ENCODE measurements at places on chromosomes 6 and 20. TPM values are rescaled to one million over a fixed set of nuclear protein-coding genes. Genes with fewer than 3 reads are reported as not detected.

Gene ZFP64
- total RNA-seq: 2.5 TPM

Gene NR2E1
- not detected for total RNA-seq

Gene SMPDL3A
- 0.22 TPM for total RNA-seq

GRCh38 chr20:32018269-32019155, 8.3 kb downstream of the CCM2L start:
- no peak overlapping the region for H3K27ac ChIP-seq
- H3K4me3 ChIP-seq: peak overlapping the region; percentile 54
- DNase-seq: peak; percentile 61
- H3K4me1 ChIP-seq: peaks cover 22% of the 10 kb centered on the region
- peaks cover 67% of the 10 kb centered on the region for H3K27me3 ChIP-seq
- no peaks in the 10 kb centered on the region for H3K36me3 ChIP-seq

DNA sequence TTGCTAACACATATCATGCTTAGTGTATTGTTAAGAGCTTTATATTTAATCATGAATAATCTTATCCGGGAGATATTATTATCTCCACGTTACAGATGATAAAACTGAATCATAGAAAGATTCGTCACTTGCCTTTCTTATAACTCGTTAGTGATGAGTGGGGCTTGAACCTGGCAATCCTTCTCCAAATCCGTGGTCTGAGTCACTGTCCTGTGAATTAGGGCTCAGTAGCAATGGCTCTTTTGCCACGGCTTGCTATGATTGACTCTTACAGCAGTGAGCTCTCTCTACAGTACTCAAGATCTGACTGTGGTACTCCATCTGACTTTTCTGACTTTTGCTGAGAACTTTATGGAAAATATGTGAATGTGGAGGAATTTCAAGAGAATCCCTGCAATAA, 246.9 kb downstream of the PACRG start:
- H3K4me1 ChIP-seq: no peaks in the 10 kb centered on the region
- no peaks in the 10 kb centered on the region for H3K27me3 ChIP-seq
- no peaks in the 10 kb centered on the region for H3K36me3 ChIP-seq
- H3K4me3 ChIP-seq: no peak overlapping the region
- H3K27ac ChIP-seq: no peak overlapping the region
- no peak for DNase-seq

DNA sequence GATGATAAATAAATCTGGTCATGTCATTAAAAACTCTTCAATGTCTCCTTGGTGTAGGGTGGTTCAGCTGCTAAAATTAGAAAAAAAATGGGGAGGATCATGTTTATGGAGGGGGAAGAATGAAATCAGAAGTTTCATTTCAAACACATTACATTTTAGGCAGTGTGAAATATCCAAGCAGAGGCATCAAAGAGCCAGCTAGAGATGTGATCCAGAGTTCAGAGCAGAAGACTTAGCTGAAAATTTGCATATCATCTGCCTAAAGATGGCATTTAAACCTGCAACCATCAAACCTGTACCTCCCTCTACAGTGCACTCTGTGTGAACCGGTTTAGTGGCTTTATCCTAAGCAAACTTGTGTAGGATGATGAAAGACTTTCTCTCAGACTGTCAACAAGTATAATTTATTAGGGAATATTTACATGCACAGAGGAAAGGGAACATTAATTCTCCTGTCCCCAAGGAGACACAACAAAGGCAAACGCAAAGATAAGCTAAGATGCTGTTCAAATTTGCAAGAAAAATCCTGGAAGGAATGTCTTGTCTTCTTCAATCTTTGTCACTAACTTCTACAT, 84.8 kb upstream of the PLEKHG1 start:
- no peak for DNase-seq
- H3K4me3 ChIP-seq: no peak overlapping the region

GRCh38 chr6:112929641-112930040, 582.5 kb downstream of the RFPL4B start:
- H3K4me3 ChIP-seq: no peak overlapping the region
- no peaks in the 10 kb centered on the region for H3K36me3 ChIP-seq
- no peaks in the 10 kb centered on the region for H3K4me1 ChIP-seq
- no peak overlapping the region for H3K27ac ChIP-seq
- no peak for DNase-seq

- no peak overlapping the region for H3K27ac ChIP-seq
- DNase-seq: no peak
- no peaks in the 10 kb centered on the region for H3K36me3 ChIP-seq
- H3K27me3 ChIP-seq: peaks cover 81% of the 10 kb centered on the region
- peaks cover 24% of the 10 kb centered on the region for H3K4me1 ChIP-seq
- H3K4me3 ChIP-seq: no peak overlapping the region
Observed at GRCh38 chr6:28215425-28215824, 9.7 kb upstream of the ZSCAN9 start.

- no peak for DNase-seq
- H3K4me3 ChIP-seq: no peak overlapping the region
- no peaks in the 10 kb centered on the region for H3K27me3 ChIP-seq
- H3K36me3 ChIP-seq: no peaks in the 10 kb centered on the region
- no peaks in the 10 kb centered on the region for H3K4me1 ChIP-seq
Observed at GRCh38 chr6:91098006-91098405, 511.1 kb upstream of the MAP3K7 start.

DNA sequence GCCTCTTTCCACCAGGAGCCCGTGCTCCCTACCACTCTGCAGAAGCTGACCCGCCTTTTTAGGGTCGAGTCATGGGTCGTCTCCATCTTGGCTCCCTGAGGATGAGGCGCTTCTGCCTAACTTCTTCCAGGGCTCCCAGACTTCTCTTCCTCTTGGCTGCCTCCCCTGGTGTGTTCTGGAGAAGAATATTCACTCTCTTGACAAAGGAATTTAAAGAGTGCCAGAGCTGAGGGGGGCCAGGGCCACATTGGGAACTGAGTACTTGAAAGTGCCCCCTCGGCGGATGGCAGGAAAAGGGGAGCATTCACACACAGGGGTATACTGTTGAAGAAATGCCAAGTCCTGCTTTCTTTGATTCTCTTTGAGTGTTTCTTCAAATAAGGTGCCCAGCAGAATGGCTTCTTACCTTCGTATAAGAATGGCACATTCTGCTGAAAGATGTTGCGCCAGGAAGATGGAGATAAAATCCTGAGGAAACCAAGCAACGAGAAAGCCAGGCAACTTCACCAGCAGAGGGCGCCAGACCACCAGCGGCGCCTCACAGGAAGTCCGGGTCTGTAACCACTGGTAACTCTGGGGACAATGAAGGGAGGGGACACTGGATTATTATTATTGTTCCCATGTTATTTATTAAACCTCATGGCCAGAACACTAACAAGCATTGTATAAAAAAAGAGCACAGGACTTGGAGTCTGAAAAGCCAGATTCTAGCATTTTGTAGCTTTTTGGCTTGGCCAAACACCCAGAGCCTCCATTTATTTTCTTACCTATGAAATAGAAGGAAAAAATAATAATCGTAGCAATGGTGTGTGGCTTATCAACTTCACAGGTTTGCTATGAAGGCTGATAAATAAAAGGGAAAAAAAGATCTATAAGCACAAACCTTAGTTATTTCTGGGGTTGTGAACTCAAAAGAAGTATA, 176.7 kb downstream of the HACE1 start:
- no peaks in the 10 kb centered on the region for H3K36me3 ChIP-seq
- no peak overlapping the region for H3K27ac ChIP-seq
- peaks cover 14% of the 10 kb centered on the region for H3K4me1 ChIP-seq
- no peaks in the 10 kb centered on the region for H3K27me3 ChIP-seq
- no peak overlapping the region for H3K4me3 ChIP-seq

DNA sequence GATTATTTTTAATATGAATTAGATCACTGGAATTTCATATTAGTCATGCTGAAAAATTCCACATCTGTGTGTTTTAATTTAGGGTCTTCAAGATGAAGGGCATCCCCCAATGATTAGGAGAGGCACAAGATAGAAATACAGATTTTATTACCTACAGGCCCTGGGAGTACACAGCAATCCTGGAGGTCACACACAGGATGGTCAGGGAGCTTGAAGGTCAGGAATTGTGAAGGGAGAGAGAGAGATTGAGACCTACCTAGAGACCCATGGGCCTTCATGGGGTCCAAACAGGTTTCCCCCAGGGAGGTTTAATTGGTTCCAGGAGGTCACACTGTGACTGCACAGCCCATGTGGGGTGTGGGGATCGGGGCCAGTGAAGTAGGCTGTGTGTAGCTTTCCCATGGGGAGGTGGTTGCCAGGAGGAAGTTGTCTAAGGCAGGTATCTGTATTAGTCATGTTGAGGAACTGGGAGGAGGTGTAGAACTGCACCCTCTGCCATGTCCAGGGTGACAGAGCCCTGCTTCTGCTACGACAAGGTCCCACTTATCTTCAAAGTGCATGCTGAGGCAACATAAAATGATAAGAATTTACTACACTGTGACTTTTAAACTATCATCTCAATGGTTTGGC, 18.3 kb downstream of the SNX9 start:
- H3K27ac ChIP-seq: no peak overlapping the region
- no peaks in the 10 kb centered on the region for H3K36me3 ChIP-seq
- H3K27me3 ChIP-seq: no peaks in the 10 kb centered on the region
- H3K4me3 ChIP-seq: no peak overlapping the region
- peaks cover 27% of the 10 kb centered on the region for H3K4me1 ChIP-seq

- H3K4me3 ChIP-seq: no peak overlapping the region
- no peak for DNase-seq
- H3K36me3 ChIP-seq: no peaks in the 10 kb centered on the region
- H3K4me1 ChIP-seq: no peaks in the 10 kb centered on the region
- peaks cover 3% of the 10 kb centered on the region for H3K27me3 ChIP-seq
- H3K27ac ChIP-seq: no peak overlapping the region
Observed at GRCh38 chr6:11500008-11500407, 37.5 kb upstream of the TMEM170B start.

DNA sequence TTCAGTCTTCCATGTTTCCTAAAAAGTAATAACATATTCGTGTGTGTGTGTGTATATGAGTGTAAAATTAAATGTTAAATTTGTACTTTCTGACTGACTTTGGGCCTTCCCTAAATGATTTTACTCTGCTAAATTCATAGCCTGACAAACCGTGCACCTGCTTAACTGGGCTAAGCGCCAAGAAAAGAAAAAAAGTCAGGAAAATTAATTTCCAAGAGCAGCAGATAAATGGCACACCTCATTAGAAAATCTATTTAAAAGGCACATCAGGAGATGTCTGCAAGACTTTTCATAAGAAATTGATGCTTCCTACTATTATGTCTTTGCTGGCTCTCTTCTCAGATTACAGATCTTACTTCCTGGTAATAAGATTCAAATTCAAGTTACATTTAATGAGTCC, 72.4 kb downstream of the TRDN start:
- H3K4me3 ChIP-seq: no peak overlapping the region
- H3K27ac ChIP-seq: no peak overlapping the region
- no peaks in the 10 kb centered on the region for H3K36me3 ChIP-seq

DNA sequence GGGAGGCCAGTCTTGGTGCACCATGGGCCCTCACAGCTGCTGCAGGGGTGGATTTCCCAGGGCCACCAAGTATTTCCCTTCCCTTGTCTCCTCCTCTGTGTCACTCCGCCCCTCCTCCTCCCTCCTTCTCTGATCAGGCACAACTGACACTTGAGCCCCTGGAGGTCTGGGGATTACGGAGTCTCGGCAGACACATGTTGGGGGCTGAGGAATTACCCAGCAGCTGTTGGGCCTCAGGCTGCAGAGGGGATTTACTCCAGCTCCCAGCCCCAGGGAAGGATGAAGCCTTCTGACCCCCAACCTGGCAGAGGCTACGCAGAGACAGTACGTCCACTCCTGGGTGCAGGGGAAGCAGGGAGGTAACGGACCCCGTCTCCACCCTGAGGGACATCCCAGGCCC, 420.5 kb upstream of the SULF2 start:
- no peaks in the 10 kb centered on the region for H3K36me3 ChIP-seq
- DNase-seq: no peak
- H3K27me3 ChIP-seq: no peaks in the 10 kb centered on the region
- no peak overlapping the region for H3K27ac ChIP-seq

DNA sequence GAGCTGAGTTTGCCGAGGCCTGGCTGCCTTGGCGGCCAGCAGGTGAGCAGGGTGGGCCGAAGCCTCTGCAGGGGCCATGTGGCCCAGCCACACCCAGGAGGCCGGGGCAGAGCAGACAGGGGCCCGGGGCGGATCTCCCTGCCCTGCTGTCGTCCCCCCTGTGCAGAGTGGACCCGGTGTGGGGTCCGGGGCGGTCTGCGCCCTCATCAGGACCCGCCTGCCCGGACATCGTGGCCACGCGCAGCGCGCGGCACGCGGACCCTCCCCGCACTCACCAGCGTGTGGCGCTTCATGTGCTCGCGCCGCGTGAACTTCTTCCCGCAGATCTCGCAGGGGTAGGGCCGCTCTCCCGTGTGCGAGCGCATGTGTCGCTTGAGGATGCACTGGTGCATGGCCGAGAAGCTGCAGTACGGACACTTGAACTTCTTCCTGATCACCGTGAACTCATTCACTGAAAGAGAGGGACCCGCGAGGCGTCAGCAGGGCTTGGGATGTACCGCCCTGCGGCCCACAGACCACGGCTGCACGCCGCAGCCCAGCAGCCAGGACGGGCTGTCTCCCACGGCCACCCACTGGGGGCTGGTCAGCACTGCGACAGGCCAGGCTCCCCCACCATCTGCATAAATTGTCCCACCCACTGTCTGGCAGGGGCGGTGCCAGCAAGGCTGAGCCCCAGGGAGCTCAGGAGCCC, 13.0 kb downstream of the SLC2A4RG start:
- H3K4me1 ChIP-seq: peaks cover 39% of the 10 kb centered on the region
- no peak overlapping the region for H3K4me3 ChIP-seq
- DNase-seq: no peak
- no peaks in the 10 kb centered on the region for H3K36me3 ChIP-seq
- H3K27me3 ChIP-seq: no peaks in the 10 kb centered on the region

GRCh38 chr6:11277275-11278206, 45.1 kb upstream of the NEDD9 start:
- peaks cover 11% of the 10 kb centered on the region for H3K36me3 ChIP-seq
- peak overlapping the region; percentile 9 for H3K4me3 ChIP-seq
- H3K27ac ChIP-seq: no peak overlapping the region
- no peak for DNase-seq
- H3K4me1 ChIP-seq: peaks cover 30% of the 10 kb centered on the region
- H3K27me3 ChIP-seq: no peaks in the 10 kb centered on the region

Measured in CD4-positive, alpha-beta T cell (primary cell).